ENCODE measurements at places on chromosomes 6 and 20.

GRCh38 chr20:38863024-38863851 lies 57.7 kb downstream of the PPP1R16B start:
- no peak for DNase-seq

DNA sequence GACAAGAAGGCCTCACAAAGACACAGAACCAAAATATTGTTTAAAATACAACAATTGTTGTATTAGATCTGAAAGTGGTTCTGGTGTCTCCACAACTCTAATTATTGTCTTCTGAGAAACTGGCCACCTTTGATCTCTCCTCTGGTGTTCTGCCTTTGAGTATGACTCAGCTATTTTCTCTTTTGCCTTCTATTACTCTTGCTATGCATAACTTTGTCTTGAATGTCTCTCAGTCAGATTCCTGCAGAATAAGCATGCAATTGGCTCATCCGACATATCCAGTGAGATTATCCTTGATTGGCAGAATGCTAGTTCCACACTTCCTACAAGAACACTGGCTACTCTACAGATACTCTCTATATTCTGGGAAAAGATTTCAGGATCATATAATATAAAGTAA lies 14.3 kb upstream of the EPM2A start:
- peak; percentile 42 for DNase-seq

DNA sequence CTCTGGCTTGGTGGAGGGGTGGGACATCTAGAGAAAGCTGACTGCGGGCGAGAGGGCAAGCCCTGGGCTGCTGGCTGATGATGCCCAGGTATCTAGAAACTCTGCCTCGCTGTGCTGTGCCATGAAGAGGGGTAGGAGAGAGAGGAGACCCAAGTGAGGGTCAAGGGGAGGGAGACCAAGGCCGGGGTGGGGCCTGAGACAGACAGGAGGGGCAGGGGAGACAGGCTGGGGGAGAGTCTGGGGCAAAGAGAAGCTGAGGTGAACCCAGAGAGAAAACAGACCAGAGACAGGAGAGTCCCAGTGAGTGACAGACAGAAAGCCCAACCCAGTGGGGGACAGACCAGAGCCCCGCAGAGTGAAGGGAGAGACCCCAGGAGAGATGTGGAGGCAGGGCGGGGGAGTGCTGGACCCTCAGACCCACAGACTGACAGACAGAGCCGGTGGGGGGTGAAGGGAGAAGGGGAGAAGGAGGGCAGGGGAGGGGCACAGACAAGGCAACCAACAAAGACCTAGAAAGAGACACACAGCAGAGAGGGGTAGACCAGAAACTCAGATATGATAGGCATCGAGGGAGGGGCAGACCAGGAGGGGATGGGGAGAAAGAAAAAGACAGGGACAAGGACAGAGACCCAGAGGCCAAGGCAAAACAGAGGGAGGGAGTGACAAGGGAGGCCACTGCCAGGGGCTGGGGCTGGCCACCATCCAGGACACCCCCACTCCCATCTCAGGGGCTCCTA lies 5.9 kb downstream of the TEAD3 start:
- peak; percentile 78 for DNase-seq

- DNase-seq, result no peak
These were observed 100.0 kb downstream of the CRYBG1 start for GRCh38 chr6:106460481-106460880.

DNA sequence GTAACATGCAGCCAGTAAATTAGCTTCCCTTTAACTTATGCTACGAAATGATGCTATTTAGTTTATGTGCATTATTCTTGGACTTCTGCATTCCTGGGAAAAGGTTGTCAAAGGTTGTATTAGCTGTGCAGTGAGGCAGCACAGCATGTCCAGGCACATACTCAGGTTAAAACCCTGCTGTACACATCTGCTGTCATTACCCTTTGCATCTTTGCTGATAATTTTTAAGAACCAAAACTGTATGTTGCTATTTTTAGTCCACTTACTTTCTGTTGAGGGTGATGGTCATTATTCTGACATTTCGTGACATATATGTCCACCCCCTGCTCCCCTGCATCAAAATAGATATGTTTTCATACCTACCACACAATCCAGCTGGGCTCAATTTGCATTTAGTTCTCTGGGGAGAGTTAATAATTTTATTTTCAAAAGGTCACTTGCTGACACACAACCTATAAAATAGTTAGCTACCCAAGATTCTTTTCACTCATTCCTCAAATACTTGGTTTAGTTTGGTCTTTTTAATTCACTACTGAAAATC lies 142.5 kb upstream of the SPACA1 start:
- no peak for DNase-seq

DNA sequence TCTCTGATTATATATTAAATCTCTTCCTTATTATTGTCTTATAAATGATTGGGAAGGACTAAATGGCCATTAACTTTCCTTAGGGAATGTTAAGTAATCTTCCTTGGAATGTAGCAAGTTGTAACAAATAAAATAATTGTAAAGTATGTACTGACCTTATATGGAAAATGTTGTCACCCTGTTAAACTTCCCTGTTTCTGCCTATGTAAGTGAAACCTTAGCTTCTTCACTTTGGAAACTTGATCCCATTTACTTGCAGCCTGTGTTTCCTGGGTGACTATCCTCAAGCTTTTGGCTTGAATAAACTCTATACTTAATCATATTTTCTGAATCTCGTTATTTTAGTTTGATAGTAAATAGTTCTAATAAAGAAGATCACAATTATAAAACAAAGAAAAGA lies 519.5 kb upstream of the PTCHD4 start:
- no peak for DNase-seq

DNA sequence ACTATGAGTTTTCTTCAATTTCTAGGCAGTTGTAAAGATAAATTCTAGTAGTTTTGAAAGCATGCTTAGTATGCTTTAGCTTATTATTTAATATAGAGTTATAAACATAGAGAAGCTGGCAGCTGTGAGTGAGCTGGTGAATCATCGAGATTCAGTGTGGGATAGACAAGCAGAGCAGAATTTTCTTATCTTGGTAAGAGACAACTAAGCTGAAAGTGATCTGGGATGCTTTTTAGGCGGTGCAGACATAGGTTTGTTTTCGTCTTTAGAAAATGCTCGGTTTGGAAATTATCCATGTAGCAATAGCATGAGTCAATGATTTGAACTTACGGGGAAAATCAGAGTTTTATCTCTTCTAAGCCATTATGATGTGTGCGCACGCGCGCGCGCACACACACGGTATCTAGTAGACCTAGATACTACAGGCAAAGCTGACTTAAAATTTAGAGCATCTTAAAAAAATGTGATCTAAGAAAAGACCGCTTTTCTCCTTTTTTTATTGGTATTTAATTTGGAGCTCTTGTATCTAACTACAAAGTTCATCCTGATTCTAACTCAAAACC lies 128.3 kb upstream of the MAP3K7 start:
- no peak for DNase-seq

GRCh38 chr20:8331740-8332412 lies 199.8 kb downstream of the PLCB1 start:
- DNase-seq, result peak; percentile 71

DNA sequence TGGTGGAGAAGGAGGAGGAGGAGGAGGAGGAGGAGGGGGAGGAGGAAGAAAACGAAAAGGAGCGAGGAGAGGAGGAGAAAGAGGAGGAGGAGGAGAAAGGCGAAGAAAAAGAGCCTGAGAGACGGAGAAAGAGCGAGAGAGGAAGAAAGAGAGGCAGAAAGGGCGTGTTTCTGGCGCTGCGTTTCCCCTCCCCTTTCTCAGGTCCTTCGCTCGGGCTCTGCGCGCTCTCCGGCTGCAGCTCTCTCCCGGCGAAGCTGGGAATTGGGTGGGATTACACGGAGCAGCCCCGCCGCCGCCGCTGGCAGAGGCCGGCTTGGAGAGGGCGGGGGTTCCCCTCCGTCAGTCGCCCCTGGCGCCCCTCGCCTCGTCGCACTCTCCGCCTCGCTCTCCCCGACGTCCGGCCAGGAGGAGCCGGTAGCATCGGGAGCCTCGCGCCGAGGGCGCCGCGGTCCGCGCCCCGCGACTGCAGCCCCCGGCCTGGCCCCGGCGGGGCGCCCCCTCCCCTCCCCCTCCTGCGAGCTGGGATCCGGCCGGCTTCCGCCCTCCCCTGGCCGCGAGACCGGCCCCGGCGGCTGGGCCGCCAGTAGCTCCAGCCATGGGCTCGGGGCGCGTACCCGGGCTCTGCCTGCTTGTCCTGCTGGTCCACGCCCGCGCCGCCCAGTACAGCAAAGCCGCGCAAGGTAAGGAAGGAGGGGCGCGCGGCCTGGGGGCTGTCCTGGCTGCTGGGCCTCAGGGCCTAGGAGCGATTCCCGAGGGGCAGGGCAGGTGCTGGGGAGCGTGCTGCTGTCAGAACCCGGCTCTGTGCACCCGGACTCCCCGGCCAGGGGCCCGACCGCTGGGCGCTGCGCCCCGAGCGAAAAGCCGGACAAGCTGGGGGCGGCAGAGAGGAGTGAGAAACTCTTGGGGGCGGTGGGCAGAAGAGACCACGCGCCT lies at the start of gene SCUBE3:
SCUBE3 (plus strand) TSS at position 133 of the 933 bp plus-strand sequence; CDS start at position 596, 463 bp downstream.
- DNase-seq, result peak; percentile 98

GRCh38 chr6:143205991-143206390 lies 145.3 kb downstream of the AIG1 start:
- no peak for DNase-seq

- peak; percentile 66 for DNase-seq
These were observed 149.3 kb downstream of the GJA1 start for GRCh38 chr6:121584586-121585369.

DNA sequence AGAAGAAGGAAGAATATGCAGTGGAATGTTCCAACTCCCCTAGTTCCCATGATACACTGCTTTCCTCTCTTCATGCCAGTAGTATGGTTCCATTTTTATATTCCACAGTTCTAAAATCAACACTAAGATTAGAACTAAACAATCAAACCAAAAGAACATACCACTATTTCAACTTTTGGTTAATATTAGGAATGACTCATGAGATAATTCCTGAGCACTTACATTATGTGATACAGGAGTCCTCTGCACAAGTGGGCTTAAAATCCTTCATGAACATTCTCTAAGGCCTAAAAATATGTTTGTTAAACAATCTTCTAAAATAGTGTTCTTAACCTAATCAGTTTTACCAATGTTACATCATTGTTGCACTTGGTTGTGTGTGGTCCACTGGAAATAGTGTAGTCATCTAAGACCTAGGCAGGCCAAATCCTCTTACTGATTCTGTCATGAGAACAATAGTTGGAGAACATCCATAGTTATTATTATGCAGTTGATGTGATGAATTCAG lies 30.3 kb upstream of the RCAN2 start:
- no peak for DNase-seq

GRCh38 chr6:26170951-26171841 lies 84.0 kb downstream of the HFE start:
- no peak for DNase-seq
